A549 treated with AZD2906 at 1 μM for 4 hours (cell line): ENCODE measurements at places on chromosomes 1 and 21. TPM values are rescaled to one million over a fixed set of nuclear protein-coding genes. Genes with fewer than 3 reads are reported as not detected.

The PLEKHN1 gene
- total RNA-seq: 3.3 to 5.7 TPM (median 4.9 TPM) in 5 replicates

The DISP3 gene
- total RNA-seq: 0.43 to 0.84 TPM (median 0.58 TPM) in 5 replicates

The CYP4A11 gene
- total RNA-seq: not detected in 5 replicates

The TMCC2 gene
- 1.4 to 1.8 TPM (median 1.6 TPM) in 5 replicates for total RNA-seq

The LCE3E gene
- total RNA-seq: 0.12 to 0.24 TPM (median 0.20 TPM) in 4 of 5 replicates, not detected in the other

The HENMT1 gene
- 3.8 to 4.4 TPM (median 4.0 TPM) in 5 replicates for total RNA-seq

The TXNDC12 gene
- 30.9 to 43.6 TPM (median 39.0 TPM) in 5 replicates for total RNA-seq

The FCGR1A gene
- total RNA-seq: not detected in 5 replicates

The LAPTM5 gene
- 0.25 to 0.38 TPM (median 0.35 TPM) in 5 replicates for total RNA-seq

The RNASEL gene
- 1.4 to 2.0 TPM (median 1.7 TPM) in 5 replicates for total RNA-seq

The CR1 gene
- not detected in 5 replicates for total RNA-seq

The HHAT gene
- total RNA-seq: 1.5 to 1.9 TPM (median 1.7 TPM) in 5 replicates

The TMOD4 gene
- 0.24 to 0.29 TPM (median 0.28 TPM) in 3 of 5 replicates, not detected in the others for total RNA-seq

The RAD54L gene
- total RNA-seq: 9.5 to 11.5 TPM (median 11.1 TPM) in 5 replicates

The SHISAL2A gene
- 0.46 to 0.84 TPM (median 0.50 TPM) in 5 replicates for total RNA-seq

The B3GALT2 gene
- not detected in 5 replicates for total RNA-seq

The TNFRSF4 gene
- 0.13 to 0.34 TPM (median 0.20 TPM) in 4 of 5 replicates, not detected in the other for total RNA-seq

The PDE4B gene
- 4.5 to 6.1 TPM (median 5.2 TPM) in 5 replicates for total RNA-seq

The TMCO1 gene
- total RNA-seq: 155 to 189 TPM (median 158 TPM) in 5 replicates
